ENCODE measurements at places on chromosomes 12 and 14. TPM values are rescaled to one million over a fixed set of nuclear protein-coding genes. Genes with fewer than 3 reads are reported as not detected.

DNA sequence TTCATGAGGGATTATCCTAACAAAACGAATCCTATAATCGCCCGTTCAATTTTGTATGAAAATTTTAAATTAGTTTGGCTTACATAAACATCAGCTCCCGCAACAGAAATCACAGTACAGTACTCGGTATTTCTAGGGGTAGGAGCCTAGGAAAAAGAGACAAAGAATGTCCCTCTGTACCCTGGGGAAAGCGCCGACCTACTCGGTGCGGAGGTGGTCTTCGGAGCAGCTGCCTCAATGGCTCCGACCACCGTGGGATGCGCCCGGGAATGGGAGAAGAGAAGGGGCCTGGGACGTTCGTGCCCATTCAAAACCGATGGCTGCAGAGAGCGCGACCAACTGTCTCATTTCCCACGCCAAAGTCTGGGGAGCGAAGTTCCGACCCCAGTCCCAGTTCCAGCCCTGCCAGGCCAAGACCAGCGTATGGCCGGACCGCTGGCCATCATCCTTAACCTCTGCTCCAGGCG lies 618 bp downstream of the GNPNAT1 start:
- DNase-seq = peak; percentile 26

DNA sequence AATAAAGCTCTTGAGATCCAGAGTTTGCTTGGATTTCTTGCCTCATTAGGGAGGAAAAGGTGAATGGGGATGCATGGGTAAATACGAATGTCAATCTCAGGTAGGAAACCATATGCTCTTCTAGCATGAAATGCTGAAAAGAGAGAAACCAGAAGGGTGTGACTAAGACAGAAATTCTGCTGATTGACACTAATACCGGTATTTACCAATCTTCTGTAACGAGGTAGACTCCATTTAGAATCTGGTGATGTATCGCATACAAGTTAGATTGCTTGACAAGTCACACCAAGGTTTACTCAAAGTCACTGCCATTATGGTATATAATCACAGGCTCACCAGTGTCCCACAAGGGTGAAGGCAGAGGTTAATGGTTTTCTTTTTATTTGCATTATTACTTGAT lies 337.9 kb downstream of the NRXN3 start:
- DNase-seq = no peak

- DNase-seq = no peak
These were observed 219.3 kb downstream of the TRHDE start for GRCh38 chr12:72491426-72491825.

- DNase-seq = peak; percentile 56
These were observed 539 bp upstream of the HMGA2 start for GRCh38 chr12:65823513-65824375.

- DNase-seq = peak; percentile 98
These were observed 57.9 kb upstream of the SLC38A2 start for GRCh38 chr12:46430340-46430948.

- no peak for DNase-seq
These were observed 2.4 kb downstream of the CCDC177 start for GRCh38 chr14:69572030-69572840.

DNA sequence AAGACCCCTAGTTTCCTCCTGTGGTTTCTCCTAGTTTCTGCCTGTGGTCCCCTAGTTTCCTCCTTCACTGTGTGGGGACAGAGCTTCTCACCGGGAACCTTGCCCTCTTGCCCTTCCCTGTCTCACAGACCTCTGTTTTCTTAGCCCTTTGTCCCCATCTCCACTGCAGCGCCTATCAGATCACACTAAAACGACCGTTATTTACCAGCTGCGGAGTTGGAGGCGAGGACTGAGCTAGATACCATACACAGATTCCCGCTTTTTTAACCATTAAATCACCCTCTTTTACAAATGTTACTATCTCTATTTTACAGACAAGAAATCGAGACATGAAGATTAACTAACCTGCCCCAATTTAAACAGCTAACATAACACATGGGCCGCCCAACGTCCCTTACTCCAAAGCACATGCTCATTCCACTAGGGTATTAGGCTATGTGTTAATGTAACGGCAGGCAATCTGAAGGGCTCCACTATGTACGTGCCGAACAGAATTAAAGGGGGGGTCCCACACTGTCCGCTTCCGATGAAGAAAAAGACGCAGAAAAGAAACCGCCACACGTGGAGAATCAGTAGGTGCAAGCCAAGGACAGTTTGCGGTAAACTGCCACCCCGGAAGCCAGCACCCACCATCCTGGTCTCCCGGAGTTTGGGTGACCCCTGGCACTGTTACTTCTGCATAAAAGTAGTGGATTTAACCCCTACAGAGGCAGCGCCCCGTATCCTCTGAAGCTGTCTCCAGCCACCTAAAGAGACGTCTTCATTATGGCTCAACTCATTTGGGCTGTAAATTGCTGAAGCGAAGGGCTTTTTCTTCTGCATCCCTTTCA lies 1.9 kb upstream of the FKBP4 start:
- DNase-seq = no peak

DNA sequence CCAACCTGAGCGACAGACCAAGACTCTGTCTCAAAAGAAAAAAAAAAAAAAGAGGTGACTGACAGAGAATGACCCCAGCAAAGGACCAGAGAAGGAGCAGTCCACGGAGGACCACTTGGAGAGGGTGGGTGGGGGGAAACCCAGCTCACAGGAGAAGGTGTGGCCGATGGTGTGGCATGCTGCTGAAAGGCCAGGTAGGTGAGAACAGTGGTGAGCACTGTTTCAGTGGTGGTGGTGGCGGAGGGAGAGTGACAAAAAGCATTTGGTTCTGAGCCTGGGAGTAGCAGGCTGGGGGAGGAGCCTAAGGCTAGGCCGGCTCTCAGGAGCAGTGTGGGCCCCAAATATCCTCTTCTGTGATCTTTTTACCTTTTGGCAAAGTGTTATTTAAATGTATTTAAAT lies 63.8 kb downstream of the IRF2BPL start:
- DNase-seq = no peak

- no peak for DNase-seq
These were observed 565.8 kb upstream of the TBX3 start for GRCh38 chr12:115249671-115250278.

DNA sequence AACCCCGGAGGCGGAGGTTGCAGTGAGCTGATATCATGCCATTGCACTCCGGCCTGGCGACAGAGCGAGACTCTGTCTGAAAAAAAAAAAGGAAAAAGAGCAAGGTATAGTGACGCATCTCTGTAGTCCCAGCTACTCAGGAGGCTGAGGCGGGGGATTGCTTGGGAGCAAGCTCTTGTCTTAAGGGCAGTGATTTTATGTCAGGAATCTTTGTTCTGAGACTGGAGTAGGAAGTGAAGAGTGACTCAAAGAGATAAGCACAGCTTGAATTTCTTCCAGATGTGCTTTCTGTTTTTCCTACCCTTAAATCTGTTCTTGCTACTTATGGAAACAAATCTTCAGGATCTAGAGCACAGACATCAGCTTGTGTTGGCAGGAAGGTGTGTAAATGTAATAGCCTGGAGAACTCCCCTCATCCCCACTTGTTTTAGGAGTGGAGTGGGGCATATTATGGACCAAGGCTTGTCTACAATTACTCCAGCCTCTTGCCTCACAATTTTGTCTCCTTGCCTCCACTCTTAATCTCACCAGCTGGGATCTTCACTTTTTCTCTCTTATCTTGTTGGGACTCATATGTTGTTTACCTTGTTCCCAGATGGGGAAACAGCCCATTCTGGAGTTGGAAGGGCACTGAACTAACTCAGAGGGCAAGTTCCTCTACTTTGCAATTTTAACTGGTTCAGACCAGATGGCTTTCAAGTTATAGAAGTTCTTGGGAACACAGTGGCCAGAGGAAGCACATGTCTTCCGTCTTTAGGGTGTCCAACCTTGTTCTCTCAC lies 7.5 kb downstream of the TMED2 start:
- no peak for DNase-seq

GRCh38 chr14:85562630-85563029 lies 32.7 kb downstream of the FLRT2 start:
- DNase-seq = no peak

- DNase-seq = no peak
These were observed 1153.0 kb upstream of the TMEM132C start for GRCh38 chr12:127113945-127114344.

- DNase-seq = no peak
These were observed 26.0 kb downstream of the IGF1 start for GRCh38 chr12:102454330-102454729.

- DNase-seq = peak; percentile 66
These were observed 16.2 kb downstream of the KRT80 start for GRCh38 chr12:52175371-52176350.

DNA sequence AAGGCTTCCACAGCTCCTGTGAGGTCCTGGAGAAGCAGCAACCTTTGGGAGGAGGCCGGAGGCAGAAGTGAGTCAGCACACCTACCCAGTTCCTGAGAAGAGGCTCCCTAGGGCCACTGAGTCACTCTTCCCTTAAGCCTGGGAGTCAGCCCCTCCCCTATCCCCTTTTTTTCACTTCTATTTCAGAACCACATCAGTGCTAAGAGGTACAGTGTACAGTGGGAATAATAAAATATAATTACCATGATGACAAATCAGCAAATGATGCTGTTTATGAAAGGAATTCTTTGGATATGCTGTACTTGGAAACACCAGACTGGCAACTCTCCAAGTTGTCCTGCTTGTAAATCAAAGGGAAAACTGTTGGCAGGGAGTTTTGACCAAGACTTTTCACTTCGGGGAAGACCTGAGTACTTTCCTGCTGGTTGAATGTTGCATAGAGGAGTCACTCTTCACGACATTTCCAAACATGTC lies 7.8 kb upstream of the TBPL2 start:
- DNase-seq = peak; percentile 98

DNA sequence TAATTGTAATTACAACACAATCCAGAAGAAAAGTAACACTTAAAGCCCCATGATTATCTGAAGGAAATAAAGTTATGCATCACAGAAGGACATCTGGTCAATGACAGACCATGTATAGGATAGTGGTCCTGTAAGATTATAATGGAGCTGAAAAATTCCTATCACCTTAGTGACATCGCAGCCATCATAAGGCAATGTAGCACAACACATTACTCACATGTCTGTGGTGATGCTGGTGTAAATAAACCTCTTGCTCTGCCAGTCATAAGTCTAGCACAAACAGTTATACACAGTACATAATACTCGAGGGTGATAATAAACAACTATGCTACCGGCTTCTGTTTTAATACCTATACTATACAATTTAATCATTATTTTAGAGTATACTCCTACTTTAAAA lies 11.2 kb downstream of the ATG2B start:
- DNase-seq = no peak

GRCh38 chr12:33357181-33357580 lies 82.4 kb downstream of the SYT10 start:
- no peak for DNase-seq

The ABHD12B gene
- not detected for total RNA-seq

The RGS6 gene
- not detected for total RNA-seq

The PLEKHG7 gene
- not detected for total RNA-seq

The KRT3 gene
- not detected for total RNA-seq

The SMOC1 gene
- total RNA-seq = 49.3 TPM

The OR6C2 gene
- total RNA-seq = not detected

The IFI27L1 gene
- total RNA-seq = 25.3 TPM

The P2RX2 gene
- not detected for total RNA-seq

The SNRPF gene
- 59.6 TPM for total RNA-seq
